AML-193 (cell line): ENCODE measurements at places on chromosomes 2 and 18.

GRCh38 chr18:74292541-74292858 lies 737 bp upstream of the CYB5A start:
- DNase-seq: no peak

DNA sequence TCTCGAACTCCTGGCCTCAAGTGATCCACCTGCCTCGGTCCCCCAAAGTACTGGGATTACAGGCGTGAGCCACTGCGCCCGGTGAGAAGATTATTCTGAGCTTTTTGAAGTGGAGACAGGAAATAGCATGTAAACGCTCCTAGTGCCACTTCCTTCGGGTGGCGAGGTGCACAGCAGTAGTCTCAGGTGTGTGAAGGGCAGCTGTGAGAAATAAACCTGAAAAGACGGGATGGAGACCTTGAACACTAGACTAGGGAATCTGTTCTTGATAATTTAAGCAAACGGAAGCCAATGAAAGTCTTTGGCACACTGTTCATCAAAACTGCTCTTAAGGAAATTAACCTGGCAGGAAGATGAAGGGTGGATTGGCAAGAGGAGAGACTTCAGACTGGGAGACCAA lies 439 bp upstream of the PLEKHH2 start:
- no peak for DNase-seq

- DNase-seq: no peak
Measured at GRCh38 chr2:181746844-181747243, 66.5 kb upstream of the NEUROD1 start.

DNA sequence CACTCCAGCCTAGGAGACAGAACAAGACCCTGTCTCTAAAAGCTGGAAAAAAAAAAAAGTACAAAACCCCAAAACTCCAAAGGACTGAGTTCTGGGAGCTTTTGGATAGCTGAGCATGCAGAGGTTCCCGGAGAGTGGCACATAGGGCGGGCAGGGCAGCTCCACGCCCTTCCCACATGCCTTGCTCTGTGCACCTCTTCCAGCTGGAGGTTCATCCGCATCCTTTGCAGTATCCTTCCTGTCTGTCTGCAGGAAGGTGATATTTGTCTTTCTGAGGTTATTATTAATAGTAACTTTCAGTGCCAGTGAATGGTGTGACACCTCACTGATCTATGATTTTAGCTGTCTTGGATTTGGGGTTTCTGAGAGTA lies 70.2 kb downstream of the INPP4A start:
- no peak for DNase-seq

GRCh38 chr18:37182340-37183135 lies 353.6 kb downstream of the KIAA1328 start:
- no peak for DNase-seq

- no peak for DNase-seq
Measured at GRCh38 chr2:217399291-217399690, 539.4 kb upstream of the TNP1 start.

DNA sequence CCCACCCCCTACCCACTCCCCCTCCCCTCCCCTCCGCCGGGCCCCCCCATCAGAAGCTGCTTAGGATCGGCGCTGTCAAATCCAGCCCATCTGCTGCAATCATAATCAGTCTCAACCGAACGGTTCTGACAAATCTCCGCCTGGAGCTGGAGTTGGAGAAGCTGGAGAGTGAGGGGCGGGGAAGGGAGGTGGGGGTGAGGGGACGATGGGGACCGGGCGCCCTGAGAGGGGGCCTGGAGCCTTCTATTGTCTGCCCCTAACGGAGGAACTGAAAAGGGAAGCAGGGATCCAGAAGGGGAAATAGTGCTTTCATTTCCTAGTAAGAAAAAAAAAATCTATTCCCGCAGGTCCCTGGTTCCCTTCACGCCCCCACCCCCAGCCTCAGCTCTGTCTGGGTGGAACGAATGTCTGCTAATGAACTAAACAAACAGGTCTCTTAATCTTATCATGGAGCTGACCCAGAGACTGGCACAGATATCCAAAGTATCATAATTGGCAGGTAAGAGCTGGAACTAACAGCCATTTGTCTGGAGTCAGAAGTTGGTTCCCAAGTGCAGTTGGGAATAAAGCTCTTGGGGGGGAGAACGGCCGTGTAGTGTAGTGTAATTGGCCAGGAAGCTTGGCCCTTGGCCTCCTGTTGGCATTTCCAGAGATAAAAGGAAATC lies 301.2 kb downstream of the NCKAP5 start:
- no peak for DNase-seq

GRCh38 chr2:96680561-96681141 lies 38.1 kb downstream of the FER1L5 start:
- no peak for DNase-seq

DNA sequence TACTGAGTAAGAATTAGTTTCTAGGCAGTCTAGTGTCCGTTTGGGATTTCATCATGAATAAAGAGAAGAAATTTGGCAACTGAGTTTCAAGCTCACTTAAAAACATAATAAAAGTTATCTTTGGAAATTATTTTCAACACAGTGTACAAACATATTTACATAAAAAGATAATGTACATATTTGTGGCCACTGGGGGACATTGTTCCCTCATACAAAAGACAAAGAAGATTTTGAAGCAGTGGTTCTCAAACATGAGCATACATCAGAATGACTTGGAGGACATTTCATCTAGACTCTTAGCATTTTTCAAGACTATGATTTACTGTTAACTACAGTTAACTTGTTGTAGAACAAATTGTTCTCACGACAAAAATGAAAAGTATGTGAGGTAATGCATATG lies 15.7 kb upstream of the TTC21B start:
- DNase-seq: no peak

GRCh38 chr2:23685181-23685580 lies 241.7 kb downstream of the ATAD2B start:
- no peak for DNase-seq

GRCh38 chr2:207352978-207353671 lies 176.6 kb upstream of the CREB1 start:
- peak; percentile 31 for DNase-seq

DNA sequence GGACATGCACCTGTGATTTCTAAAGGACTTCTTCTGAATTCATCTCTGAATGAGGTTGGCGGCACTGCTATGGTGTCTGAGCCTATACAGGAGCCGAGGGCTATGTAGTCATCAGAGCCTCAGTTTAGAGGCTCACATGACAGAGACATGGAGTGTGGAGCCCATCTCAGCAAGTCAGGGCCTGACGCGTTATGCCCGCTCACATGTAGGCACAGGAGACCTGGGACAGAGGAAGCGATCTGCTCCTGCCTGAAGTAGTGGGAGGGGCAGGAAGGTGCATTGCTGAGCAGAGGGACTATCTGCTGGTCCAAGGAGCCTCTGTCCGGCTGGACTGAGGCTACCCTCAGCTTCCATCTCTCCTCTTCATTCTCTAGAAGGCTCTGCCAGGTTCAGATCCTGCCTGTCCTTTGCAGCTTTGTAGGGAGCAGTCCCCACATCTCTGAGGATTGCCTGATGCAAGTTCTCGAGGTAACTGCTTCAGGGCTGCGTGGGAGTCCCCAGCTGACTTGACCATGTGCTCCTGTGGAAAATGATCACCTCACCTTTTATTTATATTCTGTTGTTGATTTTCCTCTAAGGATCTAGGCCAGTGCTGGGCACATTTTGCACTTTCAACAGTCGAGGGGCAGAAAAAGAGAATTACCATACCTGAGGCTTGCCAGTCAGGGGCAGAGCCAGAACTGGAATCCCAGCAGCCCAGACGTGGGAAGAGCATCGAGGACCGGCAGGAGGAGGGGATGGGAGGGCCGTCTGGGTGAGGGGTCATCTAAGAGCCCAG lies 16.6 kb downstream of the KLHL29 start:
- DNase-seq: no peak

DNA sequence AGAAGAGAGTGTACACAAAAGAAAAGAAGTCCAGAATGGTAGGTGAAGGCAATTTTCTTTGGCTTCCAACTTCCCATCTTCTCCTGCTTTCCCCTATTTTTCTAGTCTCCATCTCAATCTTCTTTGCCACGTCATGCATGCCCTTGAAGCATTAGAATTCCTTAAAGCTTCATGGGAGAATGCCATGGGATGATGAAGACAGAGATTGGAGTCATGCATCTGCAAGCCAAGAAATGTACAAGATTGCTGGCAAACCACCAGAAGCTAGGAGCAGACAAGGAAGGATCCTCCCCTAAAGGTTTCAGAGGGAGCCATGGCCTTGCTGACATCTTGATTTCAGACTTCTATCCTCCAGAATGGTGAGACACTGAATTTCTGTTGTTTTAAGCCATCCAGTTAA lies 305.9 kb downstream of the HRH4 start:
- DNase-seq: no peak

GRCh38 chr2:12124790-12125189 lies 378.4 kb downstream of the LPIN1 start:
- DNase-seq: no peak

GRCh38 chr18:24656050-24656449 lies 195.6 kb downstream of the HRH4 start:
- no peak for DNase-seq
